RWPE2 (cell line): ENCODE measurements at places on chromosomes 13 and 19.

- H3K27me3 ChIP-seq: no peaks in the 10 kb centered on the region
- H3K4me1 ChIP-seq: no peaks in the 10 kb centered on the region
- DNase-seq: no peak
- H3K27ac ChIP-seq: no peak overlapping the region
These were observed 28.5 kb downstream of the MEIS3 start for GRCh38 chr19:47390533-47391488.

DNA sequence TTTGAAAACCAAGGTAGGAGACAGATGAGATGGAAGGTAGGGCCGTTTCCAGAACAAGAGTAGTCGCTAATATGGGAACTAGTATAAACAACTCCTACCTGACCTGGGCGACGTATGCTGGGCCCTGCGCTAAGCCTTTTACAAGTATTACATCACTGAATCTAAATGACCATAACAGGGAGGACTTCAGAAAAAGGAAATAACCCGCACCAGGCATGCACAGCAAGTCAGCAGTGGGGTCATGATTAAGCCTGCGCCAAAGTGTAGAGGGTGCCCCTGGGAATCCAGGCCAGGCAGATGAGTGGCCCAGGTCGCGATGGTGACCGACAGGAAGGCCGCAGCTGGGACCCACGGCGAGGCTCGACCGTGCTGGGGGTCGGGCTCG is 613 bp downstream of the ATP13A1 start:
- peak overlapping the region; percentile 58 for H3K27ac ChIP-seq
- peaks cover 40% of the 10 kb centered on the region for H3K36me3 ChIP-seq
- H3K27me3 ChIP-seq: no peaks in the 10 kb centered on the region
- no peak for DNase-seq
- H3K4me3 ChIP-seq: peak overlapping the region; percentile 99
- peaks cover 4% of the 10 kb centered on the region for H3K4me1 ChIP-seq

DNA sequence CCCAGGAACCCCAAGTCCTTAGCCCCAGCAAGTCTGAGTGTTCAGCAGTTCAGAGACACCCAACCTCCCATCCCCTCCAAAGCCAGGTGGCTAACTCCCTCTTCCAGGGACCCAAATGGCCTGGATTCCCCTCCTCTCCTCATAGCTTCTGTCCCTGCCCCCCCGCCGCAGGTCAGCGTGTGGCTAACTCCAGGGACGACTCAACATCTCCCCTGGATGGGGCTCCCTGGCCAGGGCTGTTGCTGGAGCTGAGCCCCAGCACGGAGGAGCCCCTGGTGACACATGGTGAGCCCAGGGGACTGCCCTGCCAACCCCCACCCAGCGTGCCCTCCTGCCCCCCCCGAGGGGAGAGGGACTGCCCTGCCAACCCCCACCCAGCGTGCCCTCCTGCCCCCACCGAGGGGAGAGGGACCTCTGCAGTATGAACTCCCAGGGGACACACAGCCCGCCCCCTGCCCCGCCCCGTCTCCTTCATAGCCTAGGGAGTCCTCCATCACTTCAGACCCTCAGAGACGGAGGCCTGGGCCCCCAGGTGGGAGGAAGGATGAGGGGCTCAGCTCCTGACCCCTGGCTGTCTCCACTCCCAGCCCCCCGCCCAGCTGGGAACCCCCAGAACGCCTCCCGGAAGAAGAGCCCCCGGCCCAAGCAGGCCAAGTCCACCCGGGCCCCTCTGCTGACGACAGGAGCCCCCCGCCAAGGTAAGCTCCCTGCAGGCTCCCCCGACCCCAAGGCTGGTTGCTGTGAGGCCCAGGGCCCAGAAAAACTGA is 1.7 kb downstream of the SSC5D start:
- H3K4me1 ChIP-seq: peaks cover 15% of the 10 kb centered on the region
- no peak overlapping the region for H3K4me3 ChIP-seq
- no peaks in the 10 kb centered on the region for H3K27me3 ChIP-seq
- no peak for DNase-seq

DNA sequence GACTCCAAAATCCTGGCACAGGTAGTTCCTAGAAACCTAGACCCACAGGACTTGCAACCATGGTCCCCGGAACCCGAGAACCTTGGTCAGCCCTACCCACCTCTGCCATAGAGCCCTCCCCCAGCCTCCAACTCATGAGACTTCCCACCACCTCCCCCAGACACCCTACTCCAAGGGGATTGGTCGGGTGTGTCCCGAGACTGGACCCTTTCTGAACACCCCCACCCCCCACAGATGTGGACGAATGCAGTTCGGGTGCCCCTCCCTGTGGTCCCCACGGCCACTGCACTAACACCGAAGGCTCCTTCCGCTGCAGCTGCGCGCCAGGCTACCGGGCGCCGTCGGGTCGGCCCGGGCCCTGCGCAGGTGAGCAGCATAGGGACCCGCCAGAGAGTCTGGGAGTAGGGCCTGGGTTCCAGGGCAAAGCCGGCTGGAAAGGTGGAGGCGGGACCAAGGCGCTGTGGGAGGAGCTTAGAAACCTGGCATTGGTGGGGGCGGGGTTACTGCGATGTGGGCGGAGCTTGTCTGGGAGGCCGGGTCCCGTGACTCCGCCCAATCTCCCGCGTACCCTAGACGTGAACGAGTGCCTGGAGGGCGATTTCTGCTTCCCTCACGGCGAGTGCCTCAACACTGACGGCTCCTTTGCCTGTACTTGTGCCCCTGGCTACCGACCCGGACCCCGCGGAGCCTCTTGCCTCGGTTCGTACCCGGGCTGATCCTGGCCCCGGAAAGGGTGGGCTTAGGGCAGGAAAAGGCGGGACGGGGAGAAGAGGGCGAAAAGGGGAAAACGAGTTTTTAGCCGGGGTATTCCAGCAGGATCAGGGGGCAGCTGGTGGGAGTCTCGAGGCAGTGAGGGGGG is 11.9 kb downstream of the LTBP4 start:
- peaks cover 33% of the 10 kb centered on the region for H3K36me3 ChIP-seq
- H3K4me3 ChIP-seq: peak overlapping the region; percentile 35
- H3K4me1 ChIP-seq: peaks cover 8% of the 10 kb centered on the region
- no peaks in the 10 kb centered on the region for H3K27me3 ChIP-seq
- peak; percentile 75 for DNase-seq

DNA sequence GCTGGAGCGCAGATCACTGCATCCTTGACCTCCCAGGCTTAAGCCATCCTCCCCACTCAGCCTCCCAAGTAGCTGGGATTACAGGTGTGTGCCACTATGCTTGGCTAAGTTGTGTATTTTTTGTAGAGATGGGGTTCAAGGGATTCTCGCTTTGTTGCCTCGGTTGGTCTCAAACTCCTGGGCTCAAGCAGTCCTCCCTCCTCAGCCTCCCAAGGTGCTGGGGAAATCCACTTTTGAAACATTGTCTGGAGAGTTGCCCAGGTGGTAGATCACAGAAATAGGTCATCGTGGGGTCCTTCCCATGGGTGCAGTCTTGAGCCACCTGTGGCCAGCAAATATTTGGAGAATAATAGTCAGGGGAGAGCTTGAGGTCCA is 5.2 kb downstream of the LDLR start:
- H3K27me3 ChIP-seq: no peaks in the 10 kb centered on the region
- peaks cover 96% of the 10 kb centered on the region for H3K36me3 ChIP-seq
- H3K4me3 ChIP-seq: no peak overlapping the region
- H3K27ac ChIP-seq: peak overlapping the region; percentile 97
- peaks cover 61% of the 10 kb centered on the region for H3K4me1 ChIP-seq

- no peaks in the 10 kb centered on the region for H3K27me3 ChIP-seq
- H3K27ac ChIP-seq: peak overlapping the region; percentile 99
- peaks cover 49% of the 10 kb centered on the region for H3K4me1 ChIP-seq
- H3K4me3 ChIP-seq: no peak overlapping the region
These were observed 45.8 kb downstream of the CAPN12 start for GRCh38 chr19:38698225-38699026.
